ENCODE measurements at places on chromosomes 13 and 19. TPM values are rescaled to one million over a fixed set of nuclear protein-coding genes. Genes with fewer than 3 reads are reported as not detected.

The CABP5 gene
- total RNA-seq: not detected

The CAB39L gene
- 6.8 TPM for total RNA-seq

The OR10H4 gene
- not detected for total RNA-seq

The CLEC17A gene
- total RNA-seq: 0.52 TPM

The TTYH1 gene
- 1.0 TPM for total RNA-seq

The TJP3 gene
- not detected for total RNA-seq

The C19orf38 gene
- total RNA-seq: 4.2 TPM

The SERP2 gene
- total RNA-seq: 5.7 TPM

Data from skeletal muscle tissue (tissue), 5 donors.